Fibroblast of villous mesenchyme (primary cell): ENCODE measurements at places on chromosomes 12 and 14. TPM values are rescaled to one million over a fixed set of nuclear protein-coding genes. Genes with fewer than 3 reads are reported as not detected.

The KRT8 gene
- 57.0 and 74.7 TPM in 2 replicates for total RNA-seq

The MMP19 gene
- total RNA-seq, result 9.1 and 9.7 TPM in 2 replicates

The PPFIA2 gene
- total RNA-seq, result 3.9 and 4.7 TPM in 2 replicates

The RILPL1 gene
- total RNA-seq, result 10.6 and 13.4 TPM in 2 replicates

The BRAP gene
- total RNA-seq, result 18.7 and 22.9 TPM in 2 replicates

The KRT82 gene
- total RNA-seq, result not detected in 2 replicates

The TROAP gene
- total RNA-seq, result 11.3 and 14.7 TPM in 2 replicates

The IAPP gene
- total RNA-seq, result not detected in 2 replicates

The LAG3 gene
- 0.43 and 0.64 TPM in 2 replicates for total RNA-seq

The B4GALNT1 gene
- 3.0 and 5.2 TPM in 2 replicates for total RNA-seq

The RNF212B gene
- not detected in 2 replicates for total RNA-seq

The SLCO1B1 gene
- not detected in 2 replicates for total RNA-seq

The CIT gene
- 18.4 and 20.7 TPM in 2 replicates for total RNA-seq

The IL22 gene
- total RNA-seq, result not detected in 2 replicates

The AQP5 gene
- total RNA-seq, result not detected in 2 replicates

The TMEM253 gene
- 0.64 TPM in 1 of 2 replicates, not detected in the other for total RNA-seq

The TRHDE gene
- total RNA-seq, result 20.9 and 33.7 TPM in 2 replicates

The DBX2 gene
- not detected in 2 replicates for total RNA-seq

The CLEC9A gene
- total RNA-seq, result not detected in 2 replicates

The CIROP gene
- total RNA-seq, result not detected in 2 replicates

The AQP6 gene
- not detected in 2 replicates for total RNA-seq

The BICDL1 gene
- total RNA-seq, result 0.97 and 1.7 TPM in 2 replicates

The SLC10A1 gene
- total RNA-seq, result not detected in 2 replicates

The PTPRQ gene
- total RNA-seq, result 0.32 and 5.6 TPM in 2 replicates

The CLEC4C gene
- total RNA-seq, result not detected in 2 replicates

The TAS2R20 gene
- 5.2 and 5.5 TPM in 2 replicates for total RNA-seq

The GPR162 gene
- 2.6 and 3.0 TPM in 2 replicates for total RNA-seq

The SYT1 gene
- total RNA-seq, result 2.3 and 3.9 TPM in 2 replicates

The PRPF39 gene
- total RNA-seq, result 32.5 and 37.1 TPM in 2 replicates

The PIWIL1 gene
- not detected in 2 replicates for total RNA-seq

The MYF6 gene
- total RNA-seq, result not detected in 2 replicates

The HSPA2 gene
- 83.4 and 165 TPM in 2 replicates for total RNA-seq

The LRCOL1 gene
- 0.32 TPM in 1 of 2 replicates, not detected in the other for total RNA-seq

The MDGA2 gene
- total RNA-seq, result under 0.01 TPM in 1 of 2 replicates, not detected in the other

The ZC2HC1C gene
- total RNA-seq, result 0.64 and 2.2 TPM in 2 replicates

The KRT72 gene
- not detected in 2 replicates for total RNA-seq

The GALNT8 gene
- total RNA-seq, result under 0.01 TPM in 2 replicates

The TNFAIP2 gene
- total RNA-seq, result 122 and 240 TPM in 2 replicates

The FITM1 gene
- not detected in 2 replicates for total RNA-seq

The VAMP1 gene
- 3.2 and 13.4 TPM in 2 replicates for total RNA-seq

The CD27 gene
- total RNA-seq, result under 0.01 and 0.32 TPM in 2 replicates
